ENCODE measurements at places on chromosomes 12 and 14. TPM values are rescaled to one million over a fixed set of nuclear protein-coding genes. Genes with fewer than 3 reads are reported as not detected.

DNA sequence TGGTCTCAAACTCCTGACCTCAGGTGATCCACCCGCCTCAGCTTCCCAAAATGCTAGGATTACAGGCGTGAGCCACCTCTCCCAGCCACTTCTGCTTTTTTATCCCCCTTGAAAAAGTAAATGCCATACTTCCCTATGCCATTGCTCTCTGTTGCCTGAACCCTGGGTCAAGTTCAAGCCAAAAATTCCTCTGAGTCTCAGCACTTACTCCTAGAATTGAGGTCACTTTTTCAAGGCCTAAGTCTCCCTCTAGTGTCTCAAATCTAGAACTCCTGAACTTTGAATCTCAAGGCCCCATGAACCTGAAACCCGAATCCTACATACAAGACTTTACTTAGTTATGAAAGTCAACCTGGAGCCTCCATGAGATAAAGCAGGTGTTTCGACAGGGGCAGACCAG is 1.4 kb upstream of the APOBEC1 start:
- no peak for DNase-seq

- DNase-seq: no peak
Observed at GRCh38 chr14:62280366-62280765, 518.1 kb downstream of the SNAPC1 start.

- DNase-seq: no peak
Observed at GRCh38 chr12:96368233-96368632, 32.0 kb downstream of the CDK17 start.

KRT6C gene
- not detected for total RNA-seq

GPRC5A gene
- total RNA-seq: 2.8 TPM

TAS2R20 gene
- total RNA-seq: not detected

MLH3 gene
- 10.3 TPM for total RNA-seq

DNA sequence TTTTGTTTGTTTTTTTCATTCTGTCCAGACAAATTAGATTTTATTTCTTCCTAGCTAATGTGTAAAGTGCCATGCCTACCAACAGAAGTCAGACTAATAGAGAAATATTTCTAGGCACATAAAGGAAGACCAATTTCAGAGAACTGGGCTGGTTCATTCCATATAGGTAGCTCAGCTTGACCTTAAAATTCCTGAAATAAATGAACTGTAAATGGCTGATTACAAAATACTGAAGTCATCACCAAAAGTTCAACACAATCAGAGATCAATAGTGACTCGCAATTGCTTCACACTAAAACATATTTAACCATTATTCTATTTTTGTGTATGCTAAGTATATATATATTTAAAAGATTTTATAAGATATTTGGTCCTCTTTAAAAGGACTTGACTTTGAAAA is 34.2 kb downstream of the PTPRB start:
- no peak for DNase-seq

- no peak for DNase-seq
Observed at GRCh38 chr14:95478309-95478708, 38.1 kb downstream of the SYNE3 start.
